Uterus (tissue), 4 donors: ENCODE measurements at places on chromosomes 7 and 10. TPM values are rescaled to one million over a fixed set of nuclear protein-coding genes. Genes with fewer than 3 reads are reported as not detected.

Gene CALHM1
- not detected for total RNA-seq

Gene TACC2
- total RNA-seq = 11.5 TPM

Gene OPN4
- not detected for total RNA-seq

Gene FKBP6
- total RNA-seq = 0.14 TPM

Gene ADRB1
- total RNA-seq = 0.18 TPM

Gene ZNF25
- total RNA-seq = 29.4 TPM
